ENCODE measurements at places on chromosomes 3 and 15. TPM values are rescaled to one million over a fixed set of nuclear protein-coding genes. Genes with fewer than 3 reads are reported as not detected.

GRCh38 chr3:172580680-172581401 is 57.6 kb upstream of the TNFSF10 start:
- peaks cover 16% of the 10 kb centered on the region for H3K36me3 ChIP-seq
- peaks cover 76% of the 10 kb centered on the region for H3K4me1 ChIP-seq
- H3K27me3 ChIP-seq = no peaks in the 10 kb centered on the region
- H3K4me3 ChIP-seq = peak overlapping the region; percentile 78
- DNase-seq = no peak

DNA sequence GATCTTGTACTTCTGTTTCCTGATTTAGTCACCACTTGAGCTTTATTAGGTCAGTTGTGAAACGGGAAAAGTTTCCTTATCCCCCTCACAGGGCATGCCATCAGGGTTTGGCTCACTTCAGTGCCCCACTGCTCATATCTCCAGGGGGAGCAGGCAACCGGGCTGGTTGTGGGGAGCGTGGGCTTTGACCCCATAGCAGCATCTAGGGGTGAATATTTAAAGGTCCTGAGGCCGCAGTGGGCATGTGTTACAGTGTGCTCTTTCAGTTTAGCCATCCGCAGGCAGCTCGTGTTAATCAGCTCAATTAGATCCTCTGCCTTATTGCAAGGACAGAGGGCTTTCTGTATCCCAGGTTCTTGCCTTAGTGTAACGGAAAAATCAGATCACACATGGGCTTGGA is 71.9 kb downstream of the MRPL46 start:
- no peaks in the 10 kb centered on the region for H3K27me3 ChIP-seq
- no peak overlapping the region for H3K4me3 ChIP-seq
- no peaks in the 10 kb centered on the region for H3K4me1 ChIP-seq
- DNase-seq = no peak
- no peak overlapping the region for H3K27ac ChIP-seq
- no peaks in the 10 kb centered on the region for H3K36me3 ChIP-seq

GRCh38 chr3:6216135-6217026 is 644.5 kb upstream of the GRM7 start:
- H3K4me3 ChIP-seq = no peak overlapping the region
- no peaks in the 10 kb centered on the region for H3K36me3 ChIP-seq
- DNase-seq = no peak
- H3K27me3 ChIP-seq = peaks cover 4% of the 10 kb centered on the region

GRCh38 chr3:3927965-3928364 is 128.7 kb downstream of the LRRN1 start:
- H3K27ac ChIP-seq = no peak overlapping the region
- no peak overlapping the region for H3K4me3 ChIP-seq
- H3K4me1 ChIP-seq = no peaks in the 10 kb centered on the region
- peaks cover 4% of the 10 kb centered on the region for H3K36me3 ChIP-seq
- no peaks in the 10 kb centered on the region for H3K27me3 ChIP-seq

GRCh38 chr15:88747111-88747510 is 56.1 kb upstream of the ACAN start:
- H3K4me1 ChIP-seq = no peaks in the 10 kb centered on the region
- no peaks in the 10 kb centered on the region for H3K36me3 ChIP-seq

DNA sequence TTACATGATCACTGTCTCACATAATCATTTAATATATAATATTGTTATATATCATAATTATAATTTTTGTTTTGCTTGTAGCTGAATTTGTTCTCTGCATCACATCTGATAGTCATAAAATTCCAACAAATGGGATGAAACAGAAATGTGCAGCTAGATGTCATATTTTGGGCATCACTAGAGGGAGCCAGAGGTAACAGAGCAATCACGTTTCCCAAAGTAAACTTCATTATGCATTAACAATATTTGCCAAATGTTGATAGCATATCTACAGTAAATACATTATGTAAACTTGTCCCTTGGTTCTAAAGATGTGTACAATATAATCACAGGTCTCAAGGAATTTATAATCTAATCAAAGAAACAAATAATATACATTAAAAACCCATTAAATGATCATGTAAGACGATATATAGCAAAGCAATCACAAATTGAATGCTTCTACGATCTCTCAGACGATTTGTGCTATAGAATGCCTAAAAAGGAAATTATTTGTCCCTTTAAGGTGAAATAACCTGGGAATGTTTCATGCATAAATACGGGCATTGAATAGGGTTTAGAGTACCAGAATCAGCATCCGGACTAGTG is 234.2 kb upstream of the MCTP2 start:
- no peak for DNase-seq
- peaks cover 6% of the 10 kb centered on the region for H3K27me3 ChIP-seq
- H3K4me1 ChIP-seq = no peaks in the 10 kb centered on the region
- no peak overlapping the region for H3K27ac ChIP-seq
- H3K4me3 ChIP-seq = no peak overlapping the region

- no peak overlapping the region for H3K4me3 ChIP-seq
- H3K27me3 ChIP-seq = no peaks in the 10 kb centered on the region
- H3K36me3 ChIP-seq = peaks cover 17% of the 10 kb centered on the region
- DNase-seq = no peak
- H3K4me1 ChIP-seq = no peaks in the 10 kb centered on the region
Measured at GRCh38 chr3:132539681-132540080, 57.4 kb upstream of the ACKR4 start.

DNA sequence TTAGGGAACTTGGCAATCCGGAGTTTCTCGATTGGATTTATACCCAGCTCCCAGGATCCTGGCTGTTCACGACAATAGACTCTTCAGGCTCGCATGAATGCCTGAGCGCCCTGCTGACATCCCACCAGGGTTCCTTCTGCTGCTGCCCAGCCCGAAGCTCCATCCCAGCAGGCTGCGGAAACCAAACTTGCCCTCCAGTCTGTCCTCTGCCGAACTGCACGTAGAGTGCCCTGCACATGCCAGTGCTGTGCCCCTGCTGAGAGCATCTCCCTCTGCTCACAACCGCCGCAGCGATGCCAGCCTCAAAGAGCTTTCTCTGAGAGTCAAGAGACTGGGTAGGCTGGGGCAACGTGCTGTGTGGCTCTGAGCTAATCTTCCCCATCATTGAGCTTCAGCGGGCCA is 6.9 kb downstream of the ADAMTS7 start:
- no peak overlapping the region for H3K4me3 ChIP-seq
- H3K4me1 ChIP-seq = no peaks in the 10 kb centered on the region
- no peaks in the 10 kb centered on the region for H3K36me3 ChIP-seq
- no peak for DNase-seq
- no peaks in the 10 kb centered on the region for H3K27me3 ChIP-seq

DNA sequence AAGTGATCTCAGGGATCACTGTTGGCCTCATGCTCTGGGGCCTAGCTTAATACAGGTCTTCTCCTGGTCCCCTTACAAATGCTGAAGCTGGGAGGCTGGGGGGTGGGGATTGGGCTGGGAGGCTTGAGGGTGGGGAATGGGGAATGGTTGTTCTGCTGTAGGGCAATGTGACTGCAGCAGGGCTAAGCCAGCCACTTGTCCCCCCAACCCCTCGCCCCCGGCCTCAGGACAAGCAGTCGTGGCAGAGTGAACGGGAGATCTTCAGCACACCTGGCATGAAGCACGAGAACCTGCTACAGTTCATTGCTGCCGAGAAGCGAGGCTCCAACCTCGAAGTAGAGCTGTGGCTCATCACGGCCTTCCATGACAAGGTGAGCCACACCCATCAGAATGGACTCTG is 17.2 kb upstream of the EXOG start:
- no peak for DNase-seq
- no peaks in the 10 kb centered on the region for H3K36me3 ChIP-seq
- no peak overlapping the region for H3K4me3 ChIP-seq
- H3K4me1 ChIP-seq = no peaks in the 10 kb centered on the region
- no peak overlapping the region for H3K27ac ChIP-seq

DNA sequence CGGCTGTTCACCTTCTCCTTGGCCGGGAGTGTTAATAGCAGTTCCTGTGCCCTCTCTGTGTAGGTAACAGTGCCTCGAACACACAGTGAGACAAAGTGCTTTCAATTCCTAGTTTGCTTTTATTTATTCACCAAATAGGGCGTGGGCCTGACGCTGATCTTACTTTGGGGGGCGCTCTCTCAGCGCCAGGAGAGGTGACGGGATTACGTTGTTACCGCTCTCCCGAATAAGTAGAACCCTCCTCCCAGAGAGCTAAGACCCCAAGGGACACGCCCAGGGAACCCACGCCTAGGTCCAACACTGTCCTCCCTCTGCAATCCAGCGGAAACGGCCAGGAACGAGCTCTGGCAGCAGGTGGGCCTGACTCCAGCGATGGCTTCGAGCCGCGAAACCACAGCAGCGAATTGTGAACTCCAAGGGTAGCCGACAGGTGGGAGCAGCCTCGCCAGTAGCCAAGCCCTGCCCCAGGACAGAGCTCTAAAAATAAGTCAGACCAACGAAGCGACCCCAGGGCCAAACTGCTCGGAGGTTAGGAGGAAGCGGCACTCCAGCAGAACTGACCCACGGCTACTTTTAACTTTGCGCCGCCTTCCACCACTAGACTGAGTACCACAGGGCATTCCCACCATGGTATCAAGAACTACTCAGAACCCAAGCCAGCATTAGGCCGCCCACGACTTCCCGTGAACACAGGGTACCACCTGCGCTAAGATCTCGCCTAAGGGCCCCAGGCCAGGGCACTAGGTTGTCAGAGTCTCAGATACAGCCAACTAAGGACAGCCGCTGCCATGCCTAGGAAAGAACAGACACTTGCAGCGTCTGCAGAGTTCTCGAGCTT is 1.6 kb upstream of the SIN3A start:
- peaks cover 40% of the 10 kb centered on the region for H3K27me3 ChIP-seq
- no peaks in the 10 kb centered on the region for H3K36me3 ChIP-seq
- H3K4me3 ChIP-seq = peak overlapping the region; percentile 97
- peak overlapping the region; percentile 98 for H3K27ac ChIP-seq

- no peaks in the 10 kb centered on the region for H3K36me3 ChIP-seq
- H3K4me3 ChIP-seq = no peak overlapping the region
- H3K27me3 ChIP-seq = no peaks in the 10 kb centered on the region
- no peak for DNase-seq
- no peaks in the 10 kb centered on the region for H3K4me1 ChIP-seq
- H3K27ac ChIP-seq = no peak overlapping the region
Measured at GRCh38 chr15:47398594-47398993, 318.7 kb upstream of the SEMA6D start.

GRCh38 chr3:71299160-71299559 is 284.4 kb downstream of the FOXP1 start:
- DNase-seq = no peak
- no peaks in the 10 kb centered on the region for H3K36me3 ChIP-seq
- no peak overlapping the region for H3K27ac ChIP-seq

DNA sequence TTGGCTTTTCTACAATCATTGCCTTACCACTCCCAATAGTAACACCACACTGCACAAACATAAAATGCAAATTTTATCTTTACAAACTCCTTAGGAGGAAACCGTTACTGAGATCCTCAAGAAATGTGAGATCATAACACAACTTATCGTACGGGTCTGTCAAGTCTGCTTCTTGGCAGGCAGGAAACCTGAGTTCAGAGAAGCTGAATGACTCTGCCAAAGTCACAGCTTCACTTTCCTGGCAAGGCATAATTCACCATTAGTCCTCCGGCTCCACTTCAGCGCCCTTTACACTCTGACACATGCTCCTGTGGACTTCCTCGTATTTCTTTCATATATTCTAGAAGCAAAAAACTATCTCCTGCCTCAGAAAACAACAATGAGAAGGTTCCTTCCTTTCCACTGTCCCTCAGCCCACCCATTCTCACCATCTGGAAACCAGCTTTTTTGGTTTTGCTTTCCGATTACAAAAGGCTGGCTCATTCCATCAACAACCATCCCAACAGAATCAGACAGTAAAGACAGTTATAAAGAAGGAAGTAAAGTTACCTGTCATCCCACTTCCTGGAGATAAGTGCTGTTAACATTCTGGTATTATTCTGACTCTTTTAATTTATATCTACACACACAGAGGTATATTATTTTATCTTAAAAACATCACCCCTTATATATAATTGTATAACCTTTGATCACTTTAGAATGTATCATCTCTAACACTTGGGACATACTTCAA is 223.4 kb downstream of the STT3B start:
- H3K36me3 ChIP-seq = no peaks in the 10 kb centered on the region
- H3K27me3 ChIP-seq = peaks cover 4% of the 10 kb centered on the region
- H3K27ac ChIP-seq = no peak overlapping the region
- DNase-seq = no peak

- H3K27ac ChIP-seq = no peak overlapping the region
- H3K4me1 ChIP-seq = no peaks in the 10 kb centered on the region
- H3K27me3 ChIP-seq = peaks cover 1% of the 10 kb centered on the region
- no peak for DNase-seq
- H3K36me3 ChIP-seq = no peaks in the 10 kb centered on the region
Measured at GRCh38 chr3:167882057-167882667, 146.6 kb downstream of the SERPINI1 start.

- no peak overlapping the region for H3K27ac ChIP-seq
- H3K27me3 ChIP-seq = peaks cover 6% of the 10 kb centered on the region
- H3K4me3 ChIP-seq = no peak overlapping the region
Measured at GRCh38 chr15:81184188-81184587, 12.5 kb upstream of the IL16 start.

GRCh38 chr15:93819826-93820225 is 411.5 kb upstream of the MCTP2 start:
- peaks cover 3% of the 10 kb centered on the region for H3K27me3 ChIP-seq
- H3K27ac ChIP-seq = no peak overlapping the region
- no peaks in the 10 kb centered on the region for H3K36me3 ChIP-seq
- H3K4me1 ChIP-seq = no peaks in the 10 kb centered on the region

GRCh38 chr3:21754839-21755238 is 3.8 kb upstream of the ZNF385D start:
- H3K4me3 ChIP-seq = no peak overlapping the region
- no peaks in the 10 kb centered on the region for H3K36me3 ChIP-seq
- H3K27me3 ChIP-seq = peaks cover 2% of the 10 kb centered on the region
- no peak for DNase-seq
- no peak overlapping the region for H3K27ac ChIP-seq

- H3K27me3 ChIP-seq = peaks cover 2% of the 10 kb centered on the region
- no peaks in the 10 kb centered on the region for H3K36me3 ChIP-seq
- H3K4me3 ChIP-seq = no peak overlapping the region
- H3K27ac ChIP-seq = no peak overlapping the region
Measured at GRCh38 chr15:62732078-62732477, 310.5 kb upstream of the TPM1 start.

DNA sequence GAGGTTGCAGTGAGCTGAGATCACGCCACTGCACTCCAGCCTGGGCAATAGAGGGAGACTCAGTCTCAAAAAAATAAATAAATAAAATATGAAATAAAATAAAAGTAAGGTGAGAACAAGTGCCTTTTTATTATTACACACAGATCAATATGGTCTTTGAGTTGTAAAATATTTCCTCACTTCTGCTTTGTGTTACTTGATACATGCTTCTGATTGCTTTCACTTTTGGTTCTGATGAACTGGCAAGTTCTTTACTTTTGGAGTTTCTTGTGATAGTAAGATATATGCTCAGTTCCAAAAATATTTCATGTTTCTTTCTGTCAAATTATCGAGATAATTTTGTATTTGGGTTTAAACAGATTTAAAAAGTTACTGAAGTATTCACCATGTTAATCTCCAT is 16.6 kb upstream of the GYG1 start:
- no peaks in the 10 kb centered on the region for H3K27me3 ChIP-seq
- H3K27ac ChIP-seq = no peak overlapping the region
- H3K36me3 ChIP-seq = peaks cover under 1% of the 10 kb centered on the region

ITGA11 gene
- not detected for polyA plus RNA-seq

KY gene
- polyA plus RNA-seq = not detected

BCL6 gene
- polyA plus RNA-seq = 4.7 TPM

NR2E3 gene
- not detected for polyA plus RNA-seq

IL16 gene
- 147 TPM for polyA plus RNA-seq

LRRC2 gene
- polyA plus RNA-seq = not detected

GOLGA8S gene
- polyA plus RNA-seq = not detected

All from immature natural killer cell (primary cell).